NCI-H526 treated with DMSO at 0.1 percent for 48 hours (cell line): ENCODE measurements at places on chromosomes 4 and X.

- no peak for DNase-seq
These were observed 10.7 kb upstream of the NKX1-1 start for GRCh38 chr4:1416948-1417260.

GRCh38 chr4:57548856-57549255 is 438.7 kb upstream of the IGFBP7 start:
- DNase-seq: no peak

- DNase-seq: no peak
These were observed 8.8 kb downstream of the BCOR start for GRCh38 chrX:40088803-40089540.

DNA sequence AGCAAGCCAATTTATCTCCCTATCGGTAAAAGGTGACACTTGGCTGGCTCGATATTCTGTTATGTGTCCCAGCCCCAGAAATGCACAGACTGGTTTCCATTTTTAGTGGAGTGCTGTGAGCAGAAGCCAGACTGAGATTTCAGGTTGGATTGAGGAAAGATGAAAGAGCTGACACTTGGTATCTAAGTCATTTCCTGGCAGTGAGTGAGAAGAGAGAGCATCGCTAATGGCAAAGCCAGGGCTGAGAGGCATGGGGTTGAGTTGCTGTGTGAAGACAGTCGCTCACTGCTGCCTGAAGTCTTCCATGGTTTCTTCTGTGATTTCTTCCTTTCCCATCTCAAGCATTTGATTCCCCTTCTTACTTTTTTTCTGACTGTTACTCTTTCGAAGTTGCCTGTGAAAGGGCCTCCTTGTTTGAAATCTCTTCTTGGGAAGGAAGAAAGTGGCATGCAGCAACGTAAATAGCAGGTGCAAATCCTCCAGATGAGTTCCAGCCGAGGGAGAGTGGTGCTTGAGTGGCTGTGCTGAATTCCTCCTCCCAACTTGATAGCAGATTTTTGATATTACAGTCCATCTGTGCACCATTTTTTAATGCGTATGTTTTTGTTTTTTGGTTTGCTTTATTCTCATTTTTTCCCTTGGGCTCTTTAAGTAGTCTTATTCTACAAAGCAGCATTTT is 109.2 kb upstream of the LIMCH1 start:
- DNase-seq: no peak

DNA sequence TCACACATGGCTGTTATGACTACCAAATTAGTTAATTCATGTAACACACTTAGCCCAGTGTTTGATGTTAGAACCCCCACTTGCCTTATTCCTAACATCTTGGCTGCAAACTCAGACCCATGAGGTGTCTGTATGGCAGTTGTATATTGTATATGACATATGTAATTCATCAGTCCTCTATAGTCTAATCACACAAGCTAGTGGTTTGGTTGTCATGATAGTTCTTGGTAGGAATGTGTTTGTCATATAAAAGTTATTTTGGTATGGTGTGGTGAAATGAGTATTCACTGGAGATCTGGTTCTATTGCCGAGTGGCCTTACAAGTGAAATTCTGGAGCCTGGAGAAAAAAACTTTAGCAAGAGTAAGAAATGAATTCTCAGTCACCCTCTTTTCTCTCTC is 149.2 kb downstream of the AWAT2 start:
- no peak for DNase-seq

- no peak for DNase-seq
These were observed 50.6 kb downstream of the CCDC149 start for GRCh38 chr4:24862073-24862751.

DNA sequence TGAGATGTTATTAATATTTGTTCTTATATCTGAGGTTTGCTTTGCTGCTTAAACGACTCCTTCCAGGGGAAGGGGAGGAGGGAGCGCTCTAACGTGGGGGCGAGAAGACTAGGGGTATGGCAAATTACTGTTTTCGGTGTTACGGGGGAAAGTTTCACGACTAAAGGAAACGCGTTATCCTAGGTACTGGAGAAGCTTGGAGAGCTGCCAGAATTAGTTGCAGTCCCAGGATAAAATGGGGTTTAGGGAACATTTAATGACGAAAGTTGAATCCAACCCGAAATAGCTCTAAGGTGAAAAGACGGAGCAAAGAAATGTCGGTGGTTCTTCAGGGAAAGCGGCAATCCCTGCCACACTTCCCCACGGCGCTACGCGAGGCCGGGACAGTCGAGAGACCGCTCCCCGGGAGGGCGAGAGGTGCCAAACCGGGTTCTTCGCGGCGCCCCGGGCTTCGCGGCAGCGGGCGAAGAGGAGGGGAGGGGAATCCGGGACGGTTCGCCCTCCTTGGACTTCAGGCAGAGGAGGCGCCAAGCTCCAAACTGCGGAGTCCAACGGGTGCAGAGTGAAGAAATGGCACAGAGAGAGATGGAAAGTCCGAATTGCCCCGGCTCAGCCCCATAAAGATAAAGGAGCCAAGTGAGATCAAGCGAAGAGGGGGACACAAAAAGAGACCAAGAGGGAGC is 724 bp downstream of the THOC2 start:
- no peak for DNase-seq

DNA sequence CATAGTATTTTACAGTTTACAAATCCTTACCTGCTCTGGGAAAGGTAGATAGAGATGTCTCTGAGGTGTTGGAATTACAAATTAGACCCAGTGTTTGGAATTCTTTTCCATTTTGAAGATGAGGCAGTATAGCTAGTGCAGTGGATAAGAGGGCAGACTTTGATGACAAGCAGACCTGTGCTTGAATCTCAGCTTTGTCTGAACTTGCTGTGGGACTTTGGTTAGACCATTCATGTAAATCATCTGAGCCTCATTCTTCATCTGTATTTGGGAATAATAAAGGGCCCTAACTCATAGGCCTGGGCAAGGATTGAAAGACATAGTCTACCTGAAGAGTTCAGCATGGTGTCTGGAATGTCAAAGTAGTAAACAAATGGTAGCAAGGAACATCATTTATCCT is 77.2 kb upstream of the BOD1L1 start:
- DNase-seq: no peak

GRCh38 chr4:16643893-16644292 is 254.6 kb downstream of the LDB2 start:
- no peak for DNase-seq
